ENCODE measurements at places on chromosomes 5 and 9.

DNA sequence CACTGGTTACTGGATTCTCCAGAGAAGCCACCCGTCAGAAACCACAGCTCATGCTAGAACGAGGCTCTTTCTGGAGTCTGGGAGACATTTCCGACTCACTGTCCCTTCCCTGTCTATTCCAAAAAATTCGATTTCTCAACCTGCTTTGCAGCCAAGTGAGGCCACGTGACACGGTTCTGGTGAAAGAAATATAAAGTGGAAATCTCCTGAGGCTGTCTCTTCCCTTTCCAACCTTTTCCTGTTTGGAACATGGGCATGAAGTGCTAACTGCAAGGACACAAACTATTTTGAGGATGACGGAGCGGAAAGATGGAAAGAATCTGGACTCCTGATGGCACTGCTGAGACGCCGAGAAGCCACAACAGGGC lies 6.1 kb upstream of the PTGS1 start:
- no peak for DNase-seq

DNA sequence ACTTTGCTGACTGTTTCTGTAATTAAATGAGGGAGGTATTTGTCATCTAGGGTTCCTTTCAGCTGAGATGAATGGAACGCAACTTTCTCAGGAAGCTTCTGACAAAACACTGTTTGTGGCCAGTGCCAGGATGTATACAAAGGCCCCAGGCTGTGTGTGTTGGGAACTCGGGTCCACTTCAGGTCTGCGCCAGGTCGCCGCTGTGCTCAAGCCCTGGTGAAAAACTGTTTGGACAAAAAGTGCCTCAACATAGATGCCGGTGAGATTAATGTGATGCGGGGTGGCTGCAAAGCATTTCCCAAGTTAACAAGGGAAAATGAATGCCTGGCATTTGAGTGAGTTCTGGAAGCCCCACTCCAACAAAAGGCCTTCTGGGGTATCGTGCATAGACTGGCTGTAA lies 156.4 kb downstream of the GABBR2 start:
- DNase-seq, result no peak

- DNase-seq, result no peak
Observed at GRCh38 chr5:170510126-170510525, 6.3 kb downstream of the KCNIP1 start.

- no peak for DNase-seq
Observed at GRCh38 chr5:157819502-157820115, 39.3 kb downstream of the CLINT1 start.

GRCh38 chr9:136312436-136312835 lies 8.5 kb upstream of the CCDC187 start:
- DNase-seq, result peak; percentile 19

DNA sequence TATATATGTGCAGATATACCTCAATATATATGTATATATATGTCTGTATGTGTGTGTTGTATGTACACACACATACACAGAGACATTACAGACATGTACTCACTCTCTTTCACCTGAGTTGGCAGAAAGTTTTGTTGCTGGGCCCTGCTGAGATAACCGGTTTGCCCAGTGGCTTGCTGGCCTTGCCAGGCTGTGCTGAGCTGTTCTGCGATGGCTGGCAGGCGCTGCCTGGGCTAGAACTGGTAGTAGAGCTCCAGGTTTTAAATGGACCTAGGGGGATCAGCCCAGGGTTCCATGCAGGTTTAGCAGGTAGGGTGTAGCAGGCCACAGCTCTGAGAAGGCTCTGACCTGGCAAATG lies 394.3 kb downstream of the GADD45G start:
- DNase-seq, result no peak

DNA sequence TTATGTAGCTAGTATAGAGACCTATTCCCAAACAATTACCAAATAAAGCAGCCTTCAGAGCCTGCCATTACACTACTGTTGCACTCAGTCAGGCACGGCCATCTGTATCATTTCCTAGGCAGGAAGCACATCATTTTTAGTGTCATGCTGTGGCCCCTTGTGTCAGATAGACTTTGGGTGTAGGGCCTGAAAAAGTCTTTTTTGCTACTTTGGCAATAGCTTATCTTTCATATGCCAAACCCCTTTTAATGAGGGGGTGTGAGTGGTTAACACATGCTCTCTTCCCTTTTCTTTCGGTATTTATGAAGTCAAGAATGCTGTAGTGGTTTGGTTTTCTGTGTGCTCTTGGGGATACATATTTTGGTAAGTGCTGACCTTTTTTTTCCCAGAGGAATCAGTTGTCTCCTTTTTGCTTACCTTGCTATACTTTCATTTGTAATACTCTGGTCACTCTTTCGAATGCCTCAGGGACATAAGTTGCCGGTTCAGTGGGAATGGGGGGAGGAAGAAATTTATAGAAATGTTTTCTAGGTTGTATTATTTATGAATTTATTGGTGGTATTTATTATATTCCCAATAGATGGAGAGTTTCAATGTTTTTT lies 209.8 kb downstream of the CSNK1G3 start:
- no peak for DNase-seq

DNA sequence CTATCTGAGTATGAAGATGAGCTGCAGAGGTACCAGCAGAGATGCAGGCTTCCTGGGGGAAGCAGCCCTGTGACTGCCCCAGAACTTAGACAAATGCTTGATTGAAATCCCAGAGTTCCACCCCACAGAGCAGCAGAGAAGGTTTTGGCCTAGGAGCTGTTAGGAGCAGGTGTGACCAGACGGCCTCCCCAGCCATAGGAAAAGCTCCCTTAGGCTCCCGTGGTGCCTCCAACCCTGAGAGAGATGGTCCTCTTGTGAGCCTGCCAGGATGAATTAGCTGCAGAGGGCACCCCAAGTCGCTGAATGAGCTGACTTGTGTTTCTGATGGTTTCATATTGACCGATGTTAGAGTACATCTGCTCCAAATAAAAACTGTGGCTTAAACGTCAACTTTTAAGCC lies 22.1 kb downstream of the NTRK2 start:
- no peak for DNase-seq

- DNase-seq, result no peak
Observed at GRCh38 chr5:65394087-65394486, 87.6 kb downstream of the ADAMTS6 start.

- DNase-seq, result no peak
Observed at GRCh38 chr9:89519366-89519805, 21.5 kb upstream of the SEMA4D start.

GRCh38 chr5:162806195-162806594 lies 631.2 kb upstream of the CCNG1 start:
- no peak for DNase-seq

DNA sequence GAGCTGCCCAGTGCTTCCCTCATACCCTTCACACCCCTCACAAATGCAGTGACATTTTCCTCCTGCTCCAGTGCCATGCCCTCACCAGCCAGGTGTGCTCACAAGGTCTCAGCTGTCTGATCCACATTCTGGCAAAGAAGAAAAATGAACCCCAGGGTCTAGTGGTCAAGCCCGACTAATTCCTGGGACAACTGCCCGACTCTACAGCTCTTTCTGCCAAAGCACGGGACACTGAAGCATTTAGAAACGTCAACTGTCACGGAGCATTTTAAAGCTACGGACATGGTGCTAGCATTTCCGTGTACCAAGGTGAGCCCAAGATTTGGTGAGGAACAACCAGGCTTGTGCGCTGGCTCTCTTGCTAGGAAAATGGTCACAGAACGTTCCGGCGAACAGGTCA lies 56.8 kb upstream of the PHYKPL start:
- no peak for DNase-seq

DNA sequence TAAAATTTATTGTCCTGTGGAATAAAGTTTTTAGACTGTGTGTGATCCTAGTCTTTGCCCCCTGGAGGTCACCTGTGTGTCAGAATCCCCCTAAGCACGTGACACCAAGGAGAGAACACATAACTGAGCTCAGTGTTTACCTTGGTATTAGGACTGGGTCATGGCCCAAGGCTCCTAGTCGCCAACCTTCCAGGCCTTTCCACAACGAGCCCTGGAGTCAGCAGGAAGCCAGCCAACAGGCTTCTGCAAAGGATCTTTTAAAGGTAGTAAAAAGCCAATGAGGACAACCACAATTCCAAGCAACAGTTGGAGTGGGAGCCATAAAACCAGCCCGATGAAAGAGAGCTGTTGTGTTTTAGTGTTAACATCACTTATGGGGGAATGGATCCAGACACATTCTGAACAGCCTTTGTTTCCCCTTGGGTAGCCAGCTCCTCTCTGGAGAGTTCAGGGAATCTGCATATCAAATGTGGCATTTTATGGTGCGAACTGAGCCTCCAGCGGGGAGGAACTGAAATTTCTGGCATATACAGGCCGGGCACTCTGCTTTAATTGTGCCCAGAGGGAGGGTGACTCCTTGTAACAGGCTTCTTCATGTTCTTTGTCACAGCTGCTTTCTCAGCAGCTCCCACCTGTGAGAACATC lies 239.9 kb downstream of the FSTL4 start:
- no peak for DNase-seq

GRCh38 chr9:105444130-105444529 lies 3.7 kb upstream of the FSD1L start:
- DNase-seq, result no peak

GRCh38 chr5:14057289-14057688 lies 85.9 kb upstream of the TRIO start:
- no peak for DNase-seq
